ENCODE measurements at places on chromosomes 6 and 20.

GRCh38 chr20:13291157-13291556 lies 70.1 kb downstream of the ISM1 start:
- no peak for DNase-seq

DNA sequence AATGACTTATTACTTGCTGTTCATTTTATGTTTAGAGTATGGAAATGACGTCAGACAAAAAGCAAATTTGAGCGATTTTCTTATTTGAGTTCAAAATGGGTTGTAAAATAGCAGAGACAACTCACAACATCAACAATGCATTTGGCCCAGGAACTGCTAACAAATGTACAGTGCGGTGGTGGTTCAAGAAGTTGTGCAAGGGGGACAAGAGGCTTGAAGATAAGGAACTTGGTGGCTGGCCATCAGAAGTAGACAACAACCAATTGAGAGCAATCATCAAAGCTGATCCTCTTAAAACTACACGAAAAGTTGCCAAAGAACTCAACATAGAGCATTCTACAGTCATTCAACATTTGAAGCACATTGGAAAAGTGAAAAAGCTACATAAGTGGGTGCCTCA lies 43.8 kb downstream of the REV3L start:
- no peak for DNase-seq

GRCh38 chr6:4788953-4789584 lies 12.9 kb downstream of the CDYL start:
- no peak for DNase-seq

- no peak for DNase-seq
Observed at GRCh38 chr20:933029-933428, 16.9 kb upstream of the ANGPT4 start.

- DNase-seq, result no peak
Observed at GRCh38 chr20:19253316-19253715, 40.9 kb downstream of the SLC24A3 start.

DNA sequence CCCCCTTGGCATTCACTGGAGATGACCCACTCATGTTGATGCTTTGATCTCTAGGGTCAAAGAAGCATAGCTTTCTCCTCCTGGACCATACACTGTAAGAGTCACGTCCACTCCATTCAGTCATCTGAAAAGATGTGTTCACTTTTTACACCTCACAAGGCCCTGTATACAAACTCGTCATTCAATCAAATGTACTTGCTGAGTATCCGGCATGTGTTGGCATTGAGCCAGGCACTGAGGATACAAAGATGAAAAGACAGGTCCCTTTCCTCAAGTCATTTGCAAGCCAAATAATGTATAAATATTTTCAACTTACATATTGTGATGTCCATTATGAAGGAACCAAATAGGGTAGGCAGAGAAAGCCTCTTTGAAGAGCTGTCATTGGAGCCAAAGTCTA lies 32.6 kb upstream of the CSNK2A1 start:
- no peak for DNase-seq

DNA sequence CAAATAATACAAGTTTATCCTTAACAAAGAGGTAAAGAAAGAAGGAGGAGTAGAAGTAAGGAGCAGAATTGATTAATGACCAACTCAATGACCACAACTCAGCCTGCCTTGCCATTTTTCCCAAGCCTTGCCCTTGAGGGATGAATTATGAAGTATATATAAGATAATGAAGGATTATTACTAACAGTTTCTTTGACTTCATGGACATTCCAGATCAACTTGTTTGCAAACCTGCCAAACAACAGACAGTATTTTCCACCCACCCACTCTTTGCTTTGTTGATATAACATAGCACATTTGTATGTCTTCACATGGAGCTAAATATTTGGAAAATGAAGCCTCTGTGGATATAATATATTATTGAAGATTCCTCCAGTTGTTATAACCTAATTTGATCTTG lies 9.9 kb upstream of the C6orf141 start:
- no peak for DNase-seq

DNA sequence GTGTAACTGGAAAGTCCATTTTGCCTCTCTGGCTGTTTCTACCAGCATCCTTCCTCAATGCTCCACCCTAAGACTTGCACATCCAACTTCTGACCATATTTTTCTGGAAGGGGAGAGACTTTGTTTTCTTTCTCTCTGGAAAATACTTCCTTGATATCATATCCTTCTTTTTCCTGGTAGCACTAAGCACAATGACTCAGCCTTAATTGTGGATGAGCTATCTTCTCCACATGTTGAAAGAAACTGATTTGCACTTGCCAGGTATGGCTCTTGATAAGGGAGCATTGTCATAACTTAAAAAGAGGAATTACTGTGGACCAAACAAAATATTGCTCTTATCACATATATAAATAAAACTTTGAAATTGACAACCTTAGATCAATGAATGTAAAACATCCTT lies 30.1 kb upstream of the IBTK start:
- DNase-seq, result no peak

All from foreskin melanocyte (primary cell).